Stimulated activated CD4-positive, alpha-beta T cell treated with anti-CD3 and anti-CD28 coated beads, Interleukin-2, amount 100 ng/mL, for 24 hours (primary cell): ENCODE measurements at places on chromosomes 7 and 10.

- DNase-seq = no peak
Observed at GRCh38 chr10:119132521-119133345, 28.8 kb downstream of the DENND10 start.

DNA sequence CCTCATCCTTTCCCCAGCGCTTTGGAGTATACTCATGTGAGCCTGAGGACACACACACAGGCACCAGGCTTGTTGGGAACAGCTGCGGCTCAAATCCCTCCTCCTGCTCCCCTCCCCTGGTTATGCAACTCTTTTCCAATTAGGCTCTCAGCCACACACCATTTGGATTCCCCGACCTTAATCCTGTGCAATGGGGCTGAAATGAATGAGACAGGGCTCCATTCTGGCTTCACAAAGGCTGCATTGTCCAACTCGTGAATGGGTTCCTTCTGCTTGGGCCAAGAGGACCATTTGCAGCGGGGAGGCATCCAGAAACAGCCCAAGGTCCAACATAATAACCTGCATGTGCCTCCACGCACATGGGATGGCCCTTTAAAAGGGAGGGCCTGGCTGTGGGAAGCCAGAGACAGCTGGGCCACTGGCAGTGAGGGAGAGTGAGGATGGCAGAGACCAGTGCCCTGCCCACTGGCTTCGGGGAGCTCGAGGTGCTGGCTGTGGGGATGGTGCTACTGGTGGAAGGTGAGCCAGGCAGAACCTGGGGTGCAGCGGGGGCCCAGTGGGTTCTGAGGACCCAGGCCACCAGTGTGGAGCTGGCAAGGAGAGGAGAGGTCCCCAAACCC, at the start of gene RGR:
RGR (plus strand) TSS at position 403 of the 620 bp plus-strand sequence; CDS start at position 441, 38 bp downstream.
- DNase-seq = no peak

DNA sequence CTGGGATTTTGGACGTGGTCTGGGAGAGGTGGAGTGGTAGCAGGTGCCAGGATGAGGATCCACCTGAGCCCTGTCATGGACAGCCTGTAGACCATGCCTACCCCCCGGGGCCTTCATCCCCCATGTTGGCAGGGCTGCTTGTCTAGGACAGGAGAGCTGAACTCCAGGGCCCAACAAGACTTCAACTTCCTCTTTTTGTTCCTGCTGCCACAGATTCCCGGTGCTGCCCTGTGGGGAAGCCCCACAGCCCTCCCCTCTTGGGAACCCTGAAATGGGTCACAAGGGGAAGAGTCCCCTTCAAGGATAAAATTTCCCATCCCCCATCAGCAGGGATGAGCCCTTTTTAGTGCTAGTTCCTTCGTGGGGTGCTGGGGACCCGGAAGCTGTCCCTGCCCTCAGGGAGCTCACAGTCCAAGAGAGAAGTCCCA, 1.3 kb upstream of the CUEDC2 start:
- no peak for DNase-seq

DNA sequence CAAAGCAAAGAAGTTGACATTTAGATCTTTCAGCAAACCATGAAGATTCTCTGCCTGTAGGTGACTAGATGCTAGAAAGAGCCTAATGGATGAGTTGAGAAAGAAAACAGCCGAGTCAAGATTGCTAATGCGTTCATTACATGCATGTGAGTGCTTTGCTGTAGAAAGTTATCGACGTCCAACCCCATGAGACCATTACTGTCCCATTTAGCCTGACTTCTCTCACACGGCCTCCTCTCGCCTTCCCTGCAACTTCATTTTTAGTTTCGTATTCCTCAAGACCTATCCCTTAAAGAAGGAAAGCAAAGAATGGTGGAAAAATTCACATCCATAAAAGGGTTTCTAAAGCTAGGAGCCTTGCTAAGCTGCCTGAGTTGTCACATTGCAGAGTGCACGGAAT, 113.7 kb upstream of the DPP6 start:
- DNase-seq = no peak
